ENCODE measurements at places on chromosomes 12 and 14. TPM values are rescaled to one million over a fixed set of nuclear protein-coding genes. Genes with fewer than 3 reads are reported as not detected.
A peak's percentile ranks its signal among the peaks of the same experiment; 100 is the strongest.

Gene COX8C
- total RNA-seq: not detected

Gene SDSL
- 25.5 TPM for total RNA-seq

Gene NOS1
- total RNA-seq: not detected

Gene PTGR2
- total RNA-seq: 12.0 TPM

Gene PARPBP
- 28.1 TPM for total RNA-seq

Gene PKP2
- total RNA-seq: 61.1 TPM

Gene ITGB7
- 4.3 TPM for total RNA-seq

Gene OASL
- total RNA-seq: 231 TPM

Gene LPAR5
- 3.2 TPM for total RNA-seq

Gene TMEM233
- total RNA-seq: not detected

Gene CLMN
- total RNA-seq: 104 TPM

Gene OAS2
- 211 TPM for total RNA-seq

Gene PTCSC3
- not detected for total RNA-seq

- H3K4me3 ChIP-seq: no peak overlapping the region
- H3K36me3 ChIP-seq: no peaks in the 10 kb centered on the region
- H3K4me1 ChIP-seq: peaks cover 22% of the 10 kb centered on the region
- no peak overlapping the region for H3K27ac ChIP-seq
- DNase-seq: no peak
Observed at GRCh38 chr12:74896186-74896585, 313.5 kb downstream of the KCNC2 start.

- no peak overlapping the region for H3K4me3 ChIP-seq
- DNase-seq: no peak
- no peaks in the 10 kb centered on the region for H3K36me3 ChIP-seq
- no peaks in the 10 kb centered on the region for H3K4me1 ChIP-seq
Observed at GRCh38 chr12:68918960-68919359, 14.0 kb downstream of the CPM start.

DNA sequence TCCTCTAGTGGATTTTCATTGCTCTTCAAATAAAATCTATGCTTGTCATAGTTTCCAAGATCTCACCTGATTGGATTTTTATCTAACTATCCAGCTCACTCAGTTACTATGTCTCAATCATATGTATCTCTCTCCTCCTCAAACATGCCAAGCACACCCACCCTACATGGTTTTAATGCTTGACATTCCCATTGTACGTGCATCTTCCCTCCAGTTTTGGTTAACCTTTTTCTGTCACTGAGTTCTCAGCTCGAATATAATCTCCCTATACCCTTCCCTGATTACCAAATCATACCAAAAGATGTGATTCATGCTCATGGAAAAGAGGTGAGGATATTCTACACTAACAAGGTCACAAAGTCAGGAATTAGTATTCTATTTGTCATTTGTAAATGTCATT lies 12.0 kb upstream of the PTPRQ start:
- no peak overlapping the region for H3K4me3 ChIP-seq
- no peaks in the 10 kb centered on the region for H3K4me1 ChIP-seq
- no peaks in the 10 kb centered on the region for H3K36me3 ChIP-seq
- H3K27ac ChIP-seq: no peak overlapping the region

GRCh38 chr12:68042212-68042699 lies 53.0 kb downstream of the IFNG-AS1 start:
- H3K4me1 ChIP-seq: no peaks in the 10 kb centered on the region
- H3K27me3 ChIP-seq: no peaks in the 10 kb centered on the region
- no peak for DNase-seq
- H3K27ac ChIP-seq: no peak overlapping the region
- no peaks in the 10 kb centered on the region for H3K36me3 ChIP-seq
- H3K4me3 ChIP-seq: no peak overlapping the region

GRCh38 chr12:117190210-117190781 lies at the start of gene FBXO21:
Gene FBXO21 (minus strand): TSS chr12:117190470. CDS start chr12:117190456, 14 bp downstream.
- peak within 1 kb of the TSS; percentile 94 for H3K4me3 ChIP-seq
- peaks cover 14% of the 10 kb centered on the region for H3K27me3 ChIP-seq
- H3K27ac ChIP-seq: no peak within 1 kb of the TSS
- peaks cover 35% of the 10 kb centered on the region for H3K36me3 ChIP-seq
- peaks cover 33% of the 10 kb centered on the region for H3K4me1 ChIP-seq
- peak; percentile 97 for DNase-seq

DNA sequence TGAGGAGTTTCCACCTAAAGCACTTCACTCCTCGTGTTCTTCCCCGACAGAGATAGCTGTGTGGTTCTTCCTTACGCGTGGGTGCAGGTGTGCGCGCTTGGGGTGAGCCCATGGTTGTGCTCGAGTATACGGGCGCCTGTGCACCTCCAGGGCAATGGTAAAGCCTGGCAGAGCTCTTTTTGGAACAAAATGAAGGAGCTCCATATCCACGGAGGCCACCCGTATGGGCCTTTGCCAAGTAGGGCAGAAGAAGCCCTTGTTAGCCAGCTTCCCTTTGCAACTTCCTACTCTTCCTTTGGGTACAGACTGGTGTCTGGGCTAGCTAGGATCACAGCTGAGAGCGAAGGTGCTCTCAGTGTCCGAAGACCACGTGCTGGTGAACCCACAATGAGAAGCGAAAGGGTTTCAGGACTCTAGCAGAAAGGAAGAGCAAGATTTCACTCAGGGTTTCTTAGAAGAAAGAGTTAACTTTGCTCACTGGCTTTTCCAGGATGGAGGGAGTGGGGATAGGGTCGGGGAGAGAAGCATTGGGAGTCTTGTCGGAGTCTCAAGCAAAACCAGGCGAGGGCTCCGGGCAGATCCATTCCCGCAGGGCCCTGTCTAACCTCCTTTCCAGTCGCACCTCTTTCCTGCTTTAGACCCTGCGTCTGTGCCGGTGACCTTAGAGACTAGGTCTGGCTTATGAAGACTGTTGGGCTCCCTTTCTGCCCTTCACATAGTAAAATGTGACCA lies 960 bp upstream of the LRFN5 start:
- H3K27ac ChIP-seq: no peak overlapping the region
- DNase-seq: no peak
- H3K4me3 ChIP-seq: no peak overlapping the region
- no peaks in the 10 kb centered on the region for H3K36me3 ChIP-seq
- no peaks in the 10 kb centered on the region for H3K4me1 ChIP-seq

DNA sequence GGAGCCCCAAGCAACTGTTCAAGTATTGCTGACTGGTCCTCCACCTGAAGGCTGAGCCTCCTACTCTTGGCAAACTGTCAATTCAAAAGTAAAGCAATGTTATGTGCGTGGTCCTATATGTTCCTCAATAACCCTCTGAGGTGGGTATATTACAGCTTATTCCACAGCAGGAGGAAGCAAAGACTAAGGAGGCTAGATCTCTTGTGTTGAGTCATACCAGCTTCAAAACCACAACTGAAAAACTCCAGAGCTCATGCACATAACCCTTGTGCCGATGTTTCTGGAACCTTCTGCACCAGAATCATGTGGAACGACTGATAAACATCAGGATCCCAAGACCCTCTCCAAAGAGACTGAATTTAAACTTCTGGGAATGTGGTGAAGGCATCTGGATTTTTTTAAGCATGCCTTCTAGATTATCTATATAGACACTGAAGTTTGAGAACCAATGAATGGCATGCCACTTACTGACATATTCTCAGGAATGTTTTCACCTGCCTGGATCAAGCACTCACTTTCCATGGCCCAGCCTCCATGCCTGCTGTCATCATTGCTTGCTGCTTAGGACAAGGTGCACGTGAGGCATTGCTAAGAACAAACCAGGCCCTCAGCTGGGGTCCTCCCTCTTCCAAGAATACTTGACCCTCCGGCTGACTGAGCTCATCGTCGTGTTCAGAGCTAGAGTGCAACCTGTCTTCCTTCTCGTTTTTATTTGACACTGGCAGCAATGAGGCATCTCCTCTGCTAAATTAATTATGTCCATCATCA lies 194.7 kb downstream of the BCL11B start:
- no peak for DNase-seq
- H3K36me3 ChIP-seq: no peaks in the 10 kb centered on the region
- no peaks in the 10 kb centered on the region for H3K4me1 ChIP-seq
- H3K27ac ChIP-seq: no peak overlapping the region
- no peak overlapping the region for H3K4me3 ChIP-seq

DNA sequence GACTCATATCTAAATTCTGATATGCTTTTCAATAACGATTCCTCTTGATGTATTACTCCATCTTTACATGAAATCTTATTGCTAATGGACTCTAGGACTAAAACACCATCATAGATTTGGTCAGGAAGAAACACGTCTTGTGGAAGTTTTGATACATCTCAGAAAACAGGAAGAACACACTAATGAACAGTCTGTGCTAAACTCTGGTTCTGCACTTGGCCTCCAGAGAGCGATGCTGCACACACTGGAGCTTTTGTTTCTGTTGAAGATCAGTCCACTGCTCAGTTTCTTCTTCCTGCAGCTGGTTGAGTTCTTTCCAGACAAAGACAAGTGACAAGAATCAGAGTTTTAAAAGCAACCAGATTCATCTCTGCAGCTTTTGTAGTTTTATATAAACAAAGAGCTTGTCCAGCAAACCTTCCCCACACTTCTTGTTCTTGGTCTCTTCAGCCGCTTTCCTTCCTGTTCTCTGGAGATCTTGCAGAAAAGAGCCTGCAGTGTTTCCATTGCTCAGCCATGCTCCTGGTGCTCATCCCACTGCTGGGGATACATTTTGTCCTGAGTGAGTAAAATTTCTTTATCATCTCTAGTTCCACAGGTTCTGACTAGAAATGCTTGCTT lies 229.1 kb upstream of the OR4E1 start:
- H3K4me1 ChIP-seq: no peaks in the 10 kb centered on the region
- H3K4me3 ChIP-seq: no peak overlapping the region
- no peak overlapping the region for H3K27ac ChIP-seq

DNA sequence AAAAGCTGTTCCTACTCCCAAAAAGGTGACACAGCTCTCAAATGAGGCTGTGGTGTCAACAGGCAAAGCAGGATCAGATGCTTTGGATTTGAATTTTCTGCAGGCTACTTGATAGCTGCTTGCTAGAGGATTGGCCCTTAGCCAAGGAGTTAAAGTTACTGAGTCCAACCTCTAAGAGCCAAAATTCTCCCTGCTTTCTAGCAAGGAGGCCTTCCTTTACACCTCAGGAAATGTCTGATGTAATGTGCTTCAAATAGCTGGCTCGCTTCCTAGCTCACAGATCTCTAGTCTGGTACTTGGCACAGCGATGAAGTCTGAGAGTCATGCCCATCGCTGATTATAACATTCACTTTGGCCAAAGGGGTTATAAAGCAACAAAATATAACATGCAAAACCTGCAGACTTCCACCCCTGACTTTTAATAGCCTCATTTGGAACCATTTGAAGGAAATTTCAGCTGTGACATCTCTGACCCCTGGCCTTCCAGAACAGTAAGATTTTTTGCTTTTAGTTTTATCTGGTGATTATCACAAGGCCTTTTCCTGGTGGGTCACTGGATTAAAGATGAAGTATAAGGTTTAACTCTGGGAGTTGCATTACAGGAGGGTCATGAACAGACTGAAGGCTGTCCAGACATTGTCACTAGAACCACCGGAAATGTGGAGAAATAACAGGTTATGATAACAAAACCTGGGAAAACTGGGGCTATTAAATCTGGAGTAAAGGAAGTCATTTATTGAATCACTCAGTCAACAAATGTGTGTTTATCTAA lies 189.7 kb downstream of the EPS8 start:
- peaks cover 44% of the 10 kb centered on the region for H3K4me1 ChIP-seq
- H3K27ac ChIP-seq: peak overlapping the region; percentile 66
- peak; percentile 13 for DNase-seq
- no peak overlapping the region for H3K4me3 ChIP-seq

GRCh38 chr12:125187780-125188741 lies 122.8 kb downstream of the AACS start:
- H3K4me1 ChIP-seq: peaks cover 16% of the 10 kb centered on the region
- DNase-seq: no peak
- peaks cover 85% of the 10 kb centered on the region for H3K27me3 ChIP-seq
- H3K36me3 ChIP-seq: peaks cover 8% of the 10 kb centered on the region
- no peak overlapping the region for H3K27ac ChIP-seq
- peak overlapping the region; percentile 66 for H3K4me3 ChIP-seq

GRCh38 chr14:73231981-73232851 lies 5.1 kb upstream of the PAPLN start:
- no peak overlapping the region for H3K4me3 ChIP-seq
- H3K27me3 ChIP-seq: peaks cover 53% of the 10 kb centered on the region
- peak; percentile 60 for DNase-seq
- peaks cover 9% of the 10 kb centered on the region for H3K36me3 ChIP-seq
- H3K27ac ChIP-seq: no peak overlapping the region
- peaks cover 40% of the 10 kb centered on the region for H3K4me1 ChIP-seq

DNA sequence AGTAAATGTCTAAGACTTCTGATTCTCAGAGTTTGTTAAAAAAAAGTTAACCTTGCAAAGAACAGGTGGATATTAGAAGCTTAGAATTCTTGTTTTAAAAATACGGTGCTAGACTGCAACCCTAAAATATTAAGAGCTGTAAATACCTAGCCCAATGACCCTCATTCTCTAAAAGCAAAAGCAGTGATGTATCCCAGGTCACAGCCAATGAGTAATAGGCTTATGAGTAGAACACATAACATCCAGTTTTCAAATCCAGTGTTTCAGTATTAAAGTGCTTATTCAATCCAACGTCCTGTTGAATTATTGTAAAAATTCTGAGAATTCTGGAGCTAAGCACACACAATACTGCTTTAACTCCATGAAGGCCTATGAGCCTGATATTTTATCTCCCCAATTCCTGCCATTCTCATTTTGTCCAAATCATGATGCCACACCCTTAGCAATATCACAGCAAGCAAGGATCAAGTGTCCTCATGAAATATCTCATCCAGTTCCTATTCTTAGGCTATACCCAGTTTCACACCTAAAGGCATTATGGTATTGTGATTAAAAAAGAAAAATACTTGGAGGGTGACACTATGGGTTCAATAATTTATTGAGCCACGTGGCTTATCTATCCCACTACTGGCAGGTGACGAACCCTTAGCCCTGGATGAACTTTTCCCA lies 15.3 kb upstream of the ARID4A start:
- peaks cover 58% of the 10 kb centered on the region for H3K36me3 ChIP-seq
- H3K4me1 ChIP-seq: peaks cover 60% of the 10 kb centered on the region
- peak overlapping the region; percentile 41 for H3K27ac ChIP-seq

DNA sequence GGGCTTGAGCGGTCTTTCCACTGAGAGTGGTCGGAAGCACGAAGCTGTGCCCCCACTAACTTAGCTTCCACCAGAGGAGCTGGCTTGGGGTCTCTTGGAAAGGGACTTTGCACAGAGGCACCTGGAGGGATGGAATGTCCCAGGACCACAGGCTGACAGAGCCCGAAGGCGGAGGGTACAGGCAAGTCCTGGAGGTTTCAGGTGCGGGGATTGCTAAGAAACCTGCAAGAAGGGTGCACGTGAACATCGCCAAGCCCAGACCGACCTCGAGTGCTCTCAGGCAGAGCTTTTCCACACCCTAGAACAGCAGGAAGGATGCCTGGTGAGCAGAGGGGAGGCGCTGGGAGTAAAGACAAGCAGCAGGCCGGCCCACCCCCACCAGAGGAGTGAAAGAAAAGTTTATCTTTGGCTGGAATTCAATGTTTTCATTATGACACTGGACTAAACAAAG lies 61.6 kb downstream of the SERPINA3 start:
- no peaks in the 10 kb centered on the region for H3K4me1 ChIP-seq
- no peak for DNase-seq
- no peak overlapping the region for H3K27ac ChIP-seq
- H3K27me3 ChIP-seq: peaks cover 12% of the 10 kb centered on the region

- DNase-seq: no peak
- H3K36me3 ChIP-seq: peaks cover 23% of the 10 kb centered on the region
- H3K27me3 ChIP-seq: no peaks in the 10 kb centered on the region
- H3K4me3 ChIP-seq: peak overlapping the region; percentile 94
Observed at GRCh38 chr14:37198273-37198598, 499 bp downstream of the MIPOL1 start.

All from Calu3 (cell line).